ENCODE measurements at places on chromosomes 16 and 17. TPM values are rescaled to one million over a fixed set of nuclear protein-coding genes. Genes with fewer than 3 reads are reported as not detected.
A peak's percentile ranks its signal among the peaks of the same experiment; 100 is the strongest.

The OR1A1 gene
- total RNA-seq, result not detected

The ALOX15 gene
- not detected for total RNA-seq

The TMEM98 gene
- 208 TPM for total RNA-seq

DNA sequence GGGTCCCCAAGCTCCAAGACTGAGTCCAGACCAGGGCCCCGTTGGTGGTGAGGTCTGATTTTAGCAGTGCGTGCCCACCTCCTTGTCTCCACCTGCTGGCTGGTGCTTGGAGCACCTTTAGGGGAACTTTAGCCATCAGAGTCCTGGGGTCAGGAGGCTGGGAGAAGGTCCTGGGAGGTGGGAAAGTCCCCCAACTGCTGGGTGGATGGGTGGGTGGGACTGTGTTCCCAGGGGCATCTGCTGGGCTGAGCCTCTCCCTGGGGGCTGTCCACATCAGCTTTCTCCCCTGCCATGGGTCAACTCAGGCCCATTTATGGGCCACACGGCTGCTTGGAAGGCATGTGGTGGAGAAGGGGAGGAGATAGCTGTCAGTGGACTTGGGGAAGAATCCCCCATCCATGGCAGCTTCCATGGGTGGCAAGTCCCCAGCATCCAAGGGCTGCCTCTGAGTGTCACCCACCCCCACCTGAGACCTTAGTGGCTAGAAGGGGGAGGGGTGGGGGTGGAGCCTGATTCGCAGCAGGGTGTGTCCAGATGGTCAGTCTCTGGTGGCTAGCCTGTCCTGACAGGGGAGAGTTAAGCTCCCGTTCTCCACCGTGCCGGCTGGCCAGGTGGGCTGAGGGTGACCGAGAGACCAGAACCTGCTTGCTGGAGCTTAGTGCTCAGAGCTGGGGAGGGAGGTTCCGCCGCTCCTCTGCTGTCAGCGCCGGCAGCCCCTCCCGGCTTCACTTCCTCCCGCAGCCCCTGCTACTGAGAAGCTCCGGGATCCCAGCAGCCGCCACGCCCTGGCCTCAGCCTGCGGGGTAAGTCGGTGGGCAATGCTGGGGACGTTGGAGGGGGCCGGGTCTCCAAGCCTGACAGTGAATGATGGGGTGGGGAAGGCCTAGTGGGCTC lies at the start of gene TRPV2:
Gene TRPV2, plus strand, starts transcription at position 541 of the 894 bp plus-strand sequence. CDS start 2,098 bp downstream, outside the sequence.
- DNase-seq, result peak; percentile 12

DNA sequence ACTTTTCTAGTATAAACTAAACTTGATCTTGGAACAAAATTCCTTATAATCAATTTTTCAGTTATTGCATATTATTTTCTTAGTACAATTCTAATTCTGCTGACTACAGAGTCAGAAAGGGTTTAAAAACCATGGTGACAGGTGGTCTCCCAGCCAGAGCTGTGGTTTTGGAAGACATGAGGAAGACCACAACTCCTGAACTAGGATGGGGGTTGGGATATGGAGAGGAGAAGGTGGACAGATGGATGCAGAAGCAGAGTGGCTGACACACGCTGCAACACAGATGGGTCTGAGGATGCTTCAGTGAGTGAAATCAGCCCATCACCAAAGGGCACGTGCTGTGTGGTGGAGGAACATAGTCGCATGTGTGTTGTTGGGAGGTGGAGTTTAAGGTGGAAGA lies 187.7 kb downstream of the LGALS9B start:
- no peak for DNase-seq

DNA sequence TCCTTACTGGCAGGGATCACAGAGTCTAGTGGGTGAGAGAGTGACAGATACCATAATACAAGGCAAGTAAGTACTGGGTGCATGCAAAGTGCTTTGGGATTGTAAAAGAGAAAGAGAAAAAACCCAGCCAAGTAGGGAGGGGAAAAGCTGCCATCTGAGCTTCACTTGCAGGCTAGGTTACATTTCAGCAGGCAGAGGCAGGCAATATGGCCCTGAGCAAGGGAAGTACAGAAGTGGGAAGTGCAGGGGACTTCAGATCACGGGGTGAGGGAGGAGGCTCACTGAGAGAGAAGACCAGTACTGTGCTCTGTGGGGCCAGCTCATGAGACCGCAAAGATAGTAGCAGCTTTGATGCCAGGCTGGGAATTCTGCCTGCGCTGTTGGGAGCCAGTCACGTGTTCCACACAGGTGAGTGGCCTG lies 230.6 kb downstream of the MSI2 start:
- DNase-seq, result no peak

DNA sequence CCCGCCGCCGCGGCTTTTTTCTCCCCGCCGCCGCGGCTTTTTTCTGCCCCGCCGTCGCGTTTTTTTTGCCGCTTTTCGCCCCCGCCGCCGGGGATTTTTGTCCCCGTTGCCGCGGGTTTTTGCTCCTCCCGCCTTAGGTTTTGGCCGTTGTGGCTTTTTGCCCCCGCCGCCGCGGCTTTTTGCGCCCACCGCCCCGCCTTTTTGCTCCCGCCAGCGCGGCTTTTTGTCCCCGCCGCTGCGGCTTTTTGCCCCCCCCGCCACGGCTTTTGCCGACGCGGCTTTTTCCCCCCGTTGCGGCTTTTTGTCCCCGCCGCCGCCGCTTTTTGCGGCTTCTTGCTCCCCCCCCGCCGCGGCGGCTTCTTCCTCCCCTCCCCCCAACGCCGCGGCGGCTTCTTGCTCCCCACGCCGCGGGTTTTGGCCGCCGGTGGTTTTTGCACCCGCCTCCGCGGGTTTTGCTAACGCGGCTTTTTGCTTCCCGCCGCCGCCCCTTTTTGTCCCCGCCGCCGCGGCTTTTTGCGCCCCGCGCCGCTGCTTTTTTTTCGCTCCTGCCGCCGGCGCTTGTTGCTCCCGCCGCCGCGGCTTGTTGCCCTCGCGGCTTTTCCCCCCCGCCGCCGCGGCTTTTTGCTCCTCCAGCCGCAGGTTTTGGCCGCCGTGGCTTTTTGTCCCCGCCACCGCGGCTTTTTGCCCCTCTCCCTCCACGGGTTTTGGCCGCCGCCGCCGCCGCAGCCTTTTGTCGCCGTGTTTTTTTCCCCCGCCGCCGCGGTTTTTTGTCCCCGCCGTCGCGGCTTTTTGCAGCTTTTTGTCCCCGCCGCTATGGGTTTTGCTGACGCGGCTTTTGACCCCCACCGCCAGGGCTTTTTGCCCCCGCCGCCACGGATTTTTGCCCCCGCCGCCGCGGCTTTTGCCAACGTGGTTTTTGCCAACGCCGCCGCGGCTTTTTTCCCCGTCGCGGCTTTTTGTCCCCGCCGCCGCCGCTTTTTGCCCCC lies 150.3 kb downstream of the KCNJ18 start:
- DNase-seq, result no peak

GRCh38 chr16:82260212-82260795 lies 90.3 kb upstream of the MPHOSPH6 start:
- no peak for DNase-seq

GRCh38 chr16:88744577-88745521 lies 38.5 kb downstream of the CTU2 start:
- no peak for DNase-seq

DNA sequence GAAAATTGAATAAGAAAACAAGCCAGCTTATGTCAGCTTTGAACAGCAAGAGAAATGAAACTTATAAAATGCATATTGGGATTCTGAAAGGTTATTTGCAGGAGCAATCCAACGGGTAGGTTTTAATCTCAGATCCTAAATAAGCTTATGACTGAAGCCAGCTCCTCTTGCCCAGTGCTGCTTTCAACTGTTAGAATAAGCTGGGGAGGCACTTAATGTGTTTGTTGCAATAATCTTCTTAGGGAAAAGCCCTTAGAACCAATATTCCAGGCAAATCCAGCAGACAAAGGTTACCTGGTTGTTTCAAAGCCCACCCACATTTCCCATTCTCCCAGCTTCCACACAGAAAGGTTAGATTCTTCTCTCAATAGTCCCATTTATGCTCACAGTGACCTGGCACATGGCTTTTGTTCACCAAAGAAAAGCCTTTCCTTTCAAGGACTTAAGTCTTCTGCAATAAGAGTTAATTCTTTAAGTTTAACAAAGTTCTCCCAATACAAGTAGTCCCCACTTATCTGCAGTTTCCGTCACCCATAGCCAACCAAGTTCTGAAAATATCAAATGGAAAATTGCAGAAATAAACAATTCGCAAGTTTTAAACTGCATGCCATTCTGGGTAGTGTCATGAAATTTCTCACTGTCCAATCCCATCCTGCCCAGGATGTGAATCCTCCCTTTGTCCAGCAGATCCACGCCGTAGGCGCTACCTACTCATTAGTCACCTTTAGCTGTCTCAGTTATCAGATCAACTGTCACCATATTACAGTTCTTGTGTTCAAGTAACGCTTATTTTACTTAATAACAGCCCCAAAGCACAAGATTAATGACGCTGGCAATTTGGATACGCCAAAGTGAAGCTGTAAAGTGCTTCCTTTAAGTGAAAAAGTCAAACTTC lies 5.9 kb downstream of the TEX2 start:
- no peak for DNase-seq

The RGS11 gene
- total RNA-seq, result 1.1 TPM

DNA sequence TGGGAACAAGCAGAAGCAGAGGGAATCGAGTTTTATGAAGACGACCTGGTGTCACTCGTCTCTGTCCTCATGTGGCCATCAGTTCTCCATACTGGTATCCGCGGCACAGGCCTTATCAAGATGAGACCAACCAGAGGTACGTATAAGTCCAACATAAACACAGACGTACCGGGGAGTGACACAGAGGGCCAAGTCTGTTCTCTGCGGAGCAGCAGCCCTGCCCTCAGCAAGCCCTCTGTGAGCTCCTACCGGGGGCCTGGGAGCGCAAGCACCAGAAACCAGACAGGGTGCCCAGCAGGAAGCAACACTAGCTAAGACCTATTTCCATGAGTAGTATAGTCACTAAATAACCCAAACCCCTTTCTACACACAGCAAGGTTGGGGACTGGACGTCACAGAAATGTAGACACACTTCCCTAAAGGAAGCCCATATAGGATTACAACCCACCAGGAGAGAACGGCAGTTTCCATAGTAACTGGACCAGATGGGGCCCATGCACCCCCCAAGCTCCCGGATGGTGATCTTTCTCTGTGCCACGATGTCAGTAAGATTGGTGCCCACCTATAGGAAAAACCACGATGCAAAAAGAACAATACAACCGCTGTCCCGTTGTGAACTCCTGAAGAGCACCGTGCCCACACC lies 911 bp downstream of the ARL16 start:
- no peak for DNase-seq

- no peak for DNase-seq
These were observed 560 bp downstream of the RAI1 start for GRCh38 chr17:17681744-17682292.

The RDM1 gene
- total RNA-seq, result 0.77 TPM

The TP53TG3F gene
- total RNA-seq, result not detected

- no peak for DNase-seq
These were observed 4.8 kb downstream of the TMEM170A start for GRCh38 chr16:75459691-75460090.

The IL34 gene
- total RNA-seq, result 4.1 TPM

Data from LHCN-M2 (cell line).